Natural killer cell (primary cell): ENCODE measurements at places on chromosomes 1 and 21.

DNA sequence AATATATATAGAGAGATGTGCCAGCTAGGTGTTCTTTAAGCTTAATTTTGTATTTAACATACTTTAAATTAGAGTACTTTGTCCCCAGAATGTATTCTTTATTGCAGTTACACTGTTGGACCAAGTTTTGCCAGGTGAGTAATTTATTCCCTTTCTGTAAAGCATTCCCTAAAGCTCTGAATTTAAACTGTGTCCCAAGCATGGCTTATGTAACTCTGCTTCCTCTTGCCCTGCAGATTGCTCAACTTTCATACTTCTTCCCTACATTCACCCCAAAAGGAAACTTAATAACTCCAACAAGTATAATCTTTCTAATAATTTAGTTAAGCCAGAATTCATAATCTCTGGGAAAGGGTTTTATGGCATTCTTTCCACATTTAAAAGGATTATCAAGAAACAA, 5.6 kb downstream of the LYPLAL1 start:
- DNase-seq = no peak

GRCh38 chr1:89112871-89113613, 12.9 kb downstream of the GBP2 start:
- DNase-seq = no peak

- DNase-seq = no peak
Observed at GRCh38 chr1:162171111-162171510, 101.6 kb downstream of the NOS1AP start.

DNA sequence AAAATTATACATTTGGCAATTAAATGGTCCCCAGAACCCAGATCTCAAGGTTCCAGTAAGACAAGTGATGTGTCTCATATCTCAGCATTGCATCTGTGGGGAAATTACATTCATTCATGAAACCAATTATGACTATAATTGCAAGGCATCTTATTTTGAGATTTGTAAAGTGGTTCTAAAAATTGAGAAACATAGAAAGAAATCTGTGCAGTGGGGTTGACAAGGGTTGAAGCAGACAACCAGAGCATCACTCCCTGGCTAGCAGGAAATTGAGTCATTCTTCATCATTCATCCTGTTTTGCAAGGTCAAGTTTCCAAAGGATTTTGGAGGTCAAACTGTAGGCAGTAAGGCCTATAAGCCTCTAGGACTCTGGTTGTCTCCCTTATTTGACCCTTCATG, 25.1 kb upstream of the MROH9 start:
- no peak for DNase-seq

DNA sequence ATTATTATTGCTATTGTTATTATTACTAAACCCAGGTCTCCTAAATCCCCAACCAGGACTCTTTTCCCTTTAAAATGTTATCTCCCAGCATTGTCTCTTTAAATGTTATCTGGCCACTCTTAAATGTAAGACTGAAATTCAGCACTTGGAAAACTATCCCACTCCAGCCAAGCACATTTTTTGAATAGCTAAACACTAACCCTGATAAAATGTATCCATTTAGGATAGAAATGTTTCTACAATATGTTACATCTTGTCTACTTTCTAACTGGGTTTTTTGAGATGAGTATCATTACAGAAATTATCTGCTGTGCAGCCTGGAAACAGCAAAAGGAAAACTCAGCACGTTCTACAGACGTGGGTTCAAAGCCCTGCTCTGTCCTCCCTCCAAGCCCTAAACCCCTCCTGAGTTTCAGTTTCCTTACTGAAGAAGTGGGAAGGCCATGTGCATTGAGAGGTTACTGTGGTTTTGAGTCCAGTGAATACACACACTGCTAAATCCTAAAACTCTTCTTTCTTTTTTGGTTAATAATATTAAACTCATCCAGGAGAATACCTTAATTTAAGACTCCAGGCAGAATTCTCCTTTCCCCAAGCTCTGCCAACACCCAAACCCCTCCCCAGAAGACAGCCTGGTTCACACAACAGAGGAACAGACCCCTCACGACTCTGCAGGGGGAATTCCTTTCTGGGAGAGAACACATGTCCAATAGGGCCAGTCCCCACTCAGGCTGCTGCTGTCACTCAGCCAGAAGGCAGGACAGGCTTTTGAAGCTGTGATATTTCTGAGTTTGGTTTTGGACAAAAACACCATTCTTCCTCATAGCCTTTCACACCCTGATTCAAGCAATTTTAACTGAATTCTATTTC, 41.9 kb downstream of the HIVEP3 start:
- DNase-seq = no peak

DNA sequence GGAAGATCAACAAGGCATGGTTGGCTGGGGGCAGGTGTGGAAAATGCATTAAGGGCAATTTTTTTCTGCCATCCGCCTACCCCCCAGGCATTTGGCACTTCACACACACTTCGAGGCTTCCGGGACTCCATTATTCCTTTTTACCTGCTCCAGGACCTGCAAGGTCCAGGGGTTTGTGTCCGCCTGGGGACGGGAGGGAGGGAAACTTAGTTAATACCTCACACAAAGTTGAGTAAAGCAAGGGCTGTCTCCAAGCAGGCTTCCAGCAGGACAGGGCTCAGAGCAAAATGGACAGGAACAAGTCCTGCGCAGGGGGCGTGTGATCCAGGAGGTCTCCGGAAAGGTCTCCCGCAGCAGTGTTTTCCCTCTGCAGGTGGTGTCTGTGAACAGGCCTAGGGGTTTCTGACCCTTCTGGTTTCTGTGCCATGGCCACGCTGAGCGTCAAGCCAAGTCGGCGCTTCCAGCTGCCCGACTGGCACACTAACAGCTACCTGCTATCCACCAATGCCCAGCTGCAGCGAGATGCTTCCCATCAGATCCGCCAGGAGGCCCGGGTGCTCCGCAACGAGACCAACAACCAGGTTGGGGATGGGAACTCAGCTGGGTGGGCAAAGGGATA, 712 bp downstream of the TEKT2 start:
- DNase-seq = no peak

DNA sequence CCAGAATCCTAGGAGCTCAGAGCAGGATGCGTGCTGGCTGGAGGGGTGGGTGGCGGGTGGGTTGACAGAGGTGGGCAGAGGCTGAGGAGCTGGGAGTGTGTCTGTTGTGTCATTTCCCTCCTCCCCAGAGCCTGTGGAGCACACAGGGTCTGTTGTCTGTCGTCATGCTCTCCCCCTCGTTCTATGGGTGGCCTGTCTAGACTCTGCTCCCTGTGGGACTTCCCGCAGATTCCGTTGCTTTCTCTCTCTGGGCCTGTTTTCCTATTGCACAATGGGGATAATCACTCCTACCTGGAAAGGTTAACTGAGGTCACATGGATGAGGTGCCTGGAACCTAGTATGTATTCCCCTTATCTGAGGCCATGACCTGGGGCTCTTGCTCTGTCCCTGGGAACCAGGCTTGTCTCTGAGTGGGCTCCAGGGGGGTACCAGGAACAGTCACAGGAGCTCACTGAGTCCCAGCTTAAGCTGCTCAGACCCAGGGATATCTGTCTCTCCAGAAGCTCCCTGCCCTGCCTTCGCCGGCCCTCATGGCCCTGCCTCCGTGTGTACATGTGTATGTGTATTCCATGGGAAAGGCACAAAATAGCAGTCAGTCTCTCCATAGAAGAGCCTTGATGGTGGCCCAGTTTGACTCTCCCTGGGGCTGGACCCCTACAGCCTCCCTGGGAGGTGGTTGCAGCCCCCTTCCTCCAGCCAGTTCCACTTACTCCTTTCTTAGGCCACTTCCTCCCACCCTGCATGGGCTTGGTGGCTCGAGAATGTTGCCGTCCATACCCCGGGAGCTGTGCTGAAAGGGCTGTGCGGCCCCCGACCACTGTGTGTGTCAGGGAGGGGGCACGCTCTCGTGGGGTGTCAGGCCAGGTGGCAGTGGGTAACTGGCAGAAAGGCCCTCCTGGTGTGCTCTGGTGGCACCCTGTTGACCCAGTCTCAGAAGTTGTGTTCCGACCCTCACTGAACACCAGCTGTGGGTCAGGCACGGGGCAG, 17.9 kb downstream of the PTPRF start:
- DNase-seq = no peak

DNA sequence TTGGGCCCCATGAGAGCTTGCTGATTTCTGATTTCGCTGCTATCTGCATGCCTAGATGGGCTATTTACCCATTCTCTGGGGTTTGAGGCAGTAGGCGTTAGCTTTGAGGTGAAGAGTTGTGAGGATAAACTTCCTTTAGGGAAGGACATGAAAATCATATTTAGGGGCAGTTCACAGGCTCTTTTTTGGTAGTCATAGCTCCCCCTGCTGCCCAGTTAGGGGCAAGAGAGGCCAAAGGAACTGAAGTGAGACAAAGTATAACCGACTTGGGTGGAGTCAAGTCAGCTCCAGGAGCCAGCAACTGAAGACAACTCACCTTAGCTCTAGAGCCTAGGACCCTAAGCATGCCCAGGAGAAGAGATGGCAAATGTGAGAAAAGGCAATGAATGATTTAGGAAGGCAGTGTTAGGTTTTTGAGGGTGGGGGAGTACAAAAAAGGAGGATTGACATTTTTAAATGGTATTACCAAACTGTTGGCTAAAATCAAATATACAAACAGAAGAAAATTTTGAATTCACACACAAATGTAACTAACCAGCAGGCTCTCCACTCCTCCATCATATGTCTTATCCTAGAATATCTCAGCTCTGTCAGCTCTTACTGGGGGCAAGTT, 625.2 kb downstream of the LMO4 start:
- DNase-seq = peak; percentile 72

GRCh38 chr1:23403735-23404486, 20.6 kb downstream of the TCEA3 start:
- DNase-seq = peak; percentile 86

GRCh38 chr1:30548294-30548693, 175.1 kb downstream of the MATN1 start:
- no peak for DNase-seq

DNA sequence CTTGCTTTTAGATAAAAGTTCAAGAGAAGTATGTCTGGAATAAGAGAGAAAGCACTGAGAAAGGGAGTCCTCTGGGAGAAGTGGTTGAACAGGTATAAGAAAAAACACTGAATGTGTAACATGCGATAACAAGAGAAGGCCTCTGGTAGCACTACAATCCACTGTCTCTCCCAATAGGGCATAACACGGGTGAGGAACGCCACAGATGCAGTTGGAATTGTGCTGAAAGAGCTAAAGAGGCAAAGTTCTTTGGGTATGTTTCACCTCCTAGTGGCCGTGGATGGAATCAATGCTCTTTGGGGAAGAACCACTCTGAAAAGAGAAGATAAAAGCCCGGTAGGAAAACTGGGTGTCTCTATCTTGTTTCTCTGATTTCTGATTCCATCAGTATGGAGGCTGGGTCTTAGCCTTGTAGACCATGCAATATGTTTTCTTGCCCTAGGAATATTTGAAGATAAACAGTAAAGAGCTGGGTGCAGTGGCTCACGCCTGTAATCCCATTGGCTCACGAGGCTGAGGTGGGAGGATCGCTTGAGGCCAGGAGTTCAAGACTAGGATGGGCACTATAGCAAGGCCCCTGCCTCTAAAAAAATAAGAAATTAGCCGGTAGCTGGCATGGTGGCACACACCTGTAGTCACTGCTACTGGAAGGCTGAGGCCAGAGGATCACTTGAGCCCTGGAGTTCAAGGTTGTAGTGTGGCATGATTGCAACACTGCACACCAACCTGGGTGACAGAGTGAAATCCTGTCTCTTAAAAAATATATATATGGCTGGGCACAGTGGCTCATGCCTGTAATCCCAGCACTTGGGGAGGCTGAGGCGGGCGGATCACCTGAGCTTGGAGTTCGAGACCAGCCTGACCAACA, 40.4 kb downstream of the DAP3 start:
- DNase-seq = no peak

GRCh38 chr21:41369920-41370839, 8.4 kb downstream of the MX2 start:
- no peak for DNase-seq

GRCh38 chr1:234484218-234484617, 5.2 kb upstream of the TARBP1 start:
- DNase-seq = no peak

DNA sequence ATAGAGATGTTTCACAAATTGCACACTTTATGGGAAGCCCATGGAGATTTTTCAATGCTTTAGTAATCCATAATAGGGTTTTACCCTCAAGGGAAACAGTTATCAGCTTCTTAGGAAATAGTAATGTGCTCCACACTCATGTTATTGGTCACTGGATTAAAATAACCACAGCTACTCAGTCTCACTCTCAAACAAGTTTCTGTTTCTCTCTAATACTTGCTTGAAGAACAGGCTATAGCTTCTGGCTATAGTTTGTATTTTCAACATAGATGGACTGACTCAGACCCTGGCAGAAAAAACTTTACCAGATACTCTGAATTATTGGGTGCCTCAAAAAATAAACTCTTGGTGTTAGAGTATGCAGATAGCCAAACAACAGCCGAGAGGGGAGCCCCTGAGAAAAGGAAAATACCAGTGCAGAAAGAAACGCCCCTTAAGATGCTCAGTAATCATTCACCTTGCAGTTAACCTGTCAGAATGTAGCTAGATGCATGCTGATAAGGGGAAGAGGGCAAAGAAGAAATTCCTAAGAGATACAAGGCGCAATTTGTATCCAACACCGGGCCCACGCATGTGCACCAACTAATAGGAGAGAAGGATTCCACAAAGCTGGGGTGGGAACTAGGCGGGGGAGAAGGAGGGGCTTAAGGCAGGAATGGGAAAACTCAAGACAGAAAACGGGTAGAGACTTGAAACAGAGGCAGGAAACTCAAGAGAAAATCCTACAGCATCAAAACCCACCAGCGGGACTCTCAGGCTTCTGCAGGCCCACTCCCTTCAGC, 30.4 kb upstream of the PDE4B start:
- no peak for DNase-seq

GRCh38 chr1:228861832-228862180, 126.5 kb downstream of the RHOU start:
- no peak for DNase-seq

GRCh38 chr1:9751971-9752370, 71.8 kb downstream of the CLSTN1 start:
- no peak for DNase-seq

GRCh38 chr1:248127653-248128052, 17.3 kb upstream of the OR2M5 start:
- DNase-seq = no peak
